ENCODE measurements at places on chromosomes 11 and 22.

GRCh38 chr22:37381489-37381888, 45.8 kb downstream of the ELFN2 start:
- DNase-seq, result no peak

DNA sequence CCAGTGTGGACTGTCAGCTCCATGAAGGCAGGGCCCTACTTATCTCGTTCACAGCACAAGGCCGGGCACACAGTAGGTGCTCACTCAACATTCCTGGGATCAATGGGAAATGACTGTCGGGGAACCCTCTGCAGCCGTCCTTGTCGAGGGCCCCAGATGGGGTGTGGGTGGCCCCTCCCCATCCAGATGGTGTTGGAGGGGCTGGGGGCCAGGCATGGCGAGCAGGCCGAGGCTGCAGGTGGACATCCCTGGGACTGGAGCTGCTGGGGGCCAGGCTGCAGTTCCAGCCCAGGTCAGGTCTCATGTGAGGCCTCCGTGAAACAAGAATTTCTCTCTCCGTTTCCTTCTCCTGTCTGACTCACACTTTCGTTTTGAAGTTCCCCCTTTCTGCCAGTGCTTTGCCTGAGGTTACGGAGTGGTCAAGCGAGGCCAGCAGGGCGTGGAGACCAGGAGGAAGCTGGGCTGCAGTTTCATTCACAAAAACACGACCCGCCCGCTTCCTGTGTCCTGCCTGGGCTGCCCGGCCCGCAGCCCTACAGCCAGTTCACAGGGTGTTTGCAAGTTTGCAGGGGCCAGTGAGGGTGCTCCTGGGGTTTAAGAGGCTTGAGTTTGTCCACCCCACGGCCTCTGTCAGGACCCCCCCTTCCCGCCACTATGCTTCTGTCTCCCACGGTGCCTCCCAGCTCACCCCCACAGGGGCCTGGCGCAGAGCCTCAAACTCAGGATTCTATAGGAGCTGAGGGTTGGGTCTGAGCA, 4.5 kb downstream of the MYEOV start:
- no peak for DNase-seq

DNA sequence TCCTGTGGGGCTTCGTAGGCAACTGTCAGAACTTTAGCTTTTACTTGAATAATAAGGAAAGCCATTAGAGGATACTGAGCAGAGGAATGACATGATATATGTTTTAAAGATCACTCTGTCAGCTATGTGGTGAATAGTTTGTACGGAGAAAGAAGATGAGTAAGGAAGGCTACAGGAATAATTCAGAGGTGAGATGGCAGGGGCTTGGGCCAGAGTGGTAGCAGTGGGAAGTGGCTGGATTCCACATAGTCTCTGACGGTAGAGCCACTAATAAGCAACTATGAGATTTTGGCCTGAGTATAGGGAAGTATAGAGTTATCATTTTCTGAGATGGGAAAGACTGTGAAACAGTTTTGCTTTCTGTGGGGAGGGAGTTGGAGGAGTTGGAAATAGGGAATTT, 93.9 kb upstream of the MTMR2 start:
- no peak for DNase-seq

DNA sequence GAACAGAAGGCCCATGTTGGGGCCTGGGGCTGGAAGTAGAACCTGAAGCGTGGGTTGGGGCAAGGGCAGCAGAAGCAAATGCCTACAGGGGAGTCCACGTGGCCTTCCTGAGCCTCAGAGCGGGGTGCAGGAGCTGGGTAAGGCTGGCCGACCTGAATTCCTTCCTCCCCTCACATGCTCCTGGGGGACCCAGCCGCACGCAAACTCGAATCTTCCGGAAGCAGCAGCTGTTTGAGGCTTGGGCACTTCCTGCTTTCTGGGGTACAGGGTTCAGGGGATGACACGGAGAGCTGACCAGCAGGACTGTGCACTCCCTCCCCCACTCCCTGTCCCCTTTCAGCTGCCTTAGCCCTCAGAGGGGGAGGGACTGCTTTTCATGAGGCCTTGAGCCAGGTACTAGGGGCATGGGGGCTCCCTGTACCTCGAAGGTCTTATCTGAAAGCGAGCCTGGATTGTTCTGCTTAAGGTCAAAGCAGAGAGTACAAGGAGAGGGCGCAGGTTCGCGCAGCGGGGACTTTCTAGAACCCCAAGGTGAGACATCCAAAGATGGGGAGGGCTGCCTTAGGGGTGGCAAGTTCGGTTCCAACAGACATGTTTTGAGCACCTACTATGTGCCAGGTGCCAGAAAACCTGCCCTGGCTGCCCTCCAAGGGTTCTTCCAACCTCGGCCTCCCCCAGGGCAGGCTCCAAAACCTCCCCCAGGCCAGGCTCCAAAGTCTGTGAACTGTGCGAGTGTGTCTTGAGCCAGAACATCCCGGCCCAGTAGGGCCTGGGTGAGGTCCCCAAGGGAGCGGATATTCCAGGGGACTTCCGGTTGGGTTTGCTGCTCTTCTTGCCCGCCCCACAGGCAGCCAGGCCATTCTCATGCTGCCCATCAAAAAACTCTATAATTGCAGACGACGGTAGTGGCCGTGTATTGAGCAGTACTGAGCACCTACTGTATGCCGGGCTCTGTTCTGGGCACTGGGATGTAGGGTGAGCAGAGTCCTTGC, 1.7 kb downstream of the NCF4 start:
- no peak for DNase-seq

GRCh38 chr11:115939731-115940421, 435.7 kb upstream of the CADM1 start:
- DNase-seq, result no peak

DNA sequence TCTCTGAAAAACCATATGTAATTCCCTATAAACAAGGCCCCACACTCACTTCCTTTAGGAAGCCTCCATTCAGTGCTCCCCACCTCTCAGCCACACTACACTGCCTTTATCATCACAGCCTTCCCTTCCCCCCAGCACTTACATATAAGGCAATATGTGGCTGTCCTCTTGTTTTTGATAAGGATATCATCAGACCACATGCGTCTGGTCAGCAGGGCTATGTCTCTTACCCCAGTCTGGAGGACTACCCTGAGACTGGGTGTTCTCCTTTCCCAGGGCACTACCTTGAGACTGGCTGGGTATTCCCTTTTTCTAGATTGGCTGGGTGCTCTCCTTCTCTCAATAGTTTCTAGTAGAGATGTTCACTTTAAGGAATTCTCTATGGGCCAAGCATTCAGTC, 7.8 kb downstream of the KCNE3 start:
- DNase-seq, result no peak

GRCh38 chr11:44692460-44692859, 34.3 kb upstream of the TSPAN18 start:
- DNase-seq, result no peak

GRCh38 chr22:41234815-41235695, 5.7 kb downstream of the CHADL start:
- peak; percentile 76 for DNase-seq

- no peak for DNase-seq
Measured at GRCh38 chr11:68133761-68134160, 12.6 kb upstream of the CHKA start.

DNA sequence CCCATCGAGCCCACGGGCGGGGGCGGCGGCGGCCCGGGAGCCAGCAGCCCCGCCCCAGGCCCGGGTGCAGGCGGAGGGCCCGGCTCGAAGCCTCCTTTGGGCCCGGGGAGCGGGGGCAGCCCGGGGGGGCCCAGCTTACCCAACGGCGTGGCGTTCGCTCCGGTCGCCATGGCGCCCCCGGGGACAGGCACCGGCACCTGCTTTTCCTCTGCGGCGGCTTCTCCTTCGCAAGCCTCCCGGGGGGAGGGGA, 194 bp downstream of the SF1 start:
- DNase-seq, result no peak

- DNase-seq, result no peak
Measured at GRCh38 chr11:6228520-6228919, 5.9 kb downstream of the FHIP1B start.

GRCh38 chr22:19287889-19288288, 3.6 kb downstream of the CLTCL1 start:
- no peak for DNase-seq

DNA sequence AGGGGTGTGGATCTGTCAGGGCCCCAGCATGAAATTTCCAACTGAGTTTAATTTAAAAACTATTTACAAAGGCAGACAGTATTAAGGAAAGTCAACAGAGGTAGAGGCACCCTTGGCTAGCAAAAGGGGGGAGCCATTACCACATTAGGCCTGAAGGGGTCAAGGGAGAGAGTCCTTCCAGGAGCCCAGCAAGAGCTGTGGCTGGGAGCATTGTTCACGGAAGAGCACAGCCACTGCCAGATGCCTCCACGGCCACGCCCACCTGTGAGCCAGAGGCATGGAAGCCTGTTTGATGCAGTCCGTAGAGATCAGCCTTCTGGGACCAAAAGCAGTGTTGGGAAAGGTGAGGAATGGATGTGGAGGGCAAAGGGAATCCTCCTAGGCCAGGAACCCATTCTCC, 102.6 kb downstream of the GALNT18 start:
- no peak for DNase-seq

- no peak for DNase-seq
Measured at GRCh38 chr11:122095681-122096262, 20.2 kb downstream of the BLID start.

Measured in NCI-H2227 treated with DMSO at 0.1 percent for 48 hours (cell line).